ENCODE measurements at places on chromosomes 7 and 10.

- H3K4me1 ChIP-seq, result no peaks in the 10 kb centered on the region
- H3K27ac ChIP-seq, result no peak overlapping the region
- H3K36me3 ChIP-seq, result no peaks in the 10 kb centered on the region
- no peak overlapping the region for H3K4me3 ChIP-seq
Measured at GRCh38 chr7:94634502-94634901, 21.4 kb downstream of the SGCE start.

- no peak overlapping the region for H3K27ac ChIP-seq
- DNase-seq, result no peak
- H3K27me3 ChIP-seq, result peaks cover 10% of the 10 kb centered on the region
- no peaks in the 10 kb centered on the region for H3K36me3 ChIP-seq
- no peak overlapping the region for H3K4me3 ChIP-seq
Measured at GRCh38 chr10:85557077-85557476, 809.5 kb downstream of the GRID1 start.

GRCh38 chr7:30926313-30926712, 14.7 kb downstream of the AQP1 start:
- no peak overlapping the region for H3K27ac ChIP-seq
- no peaks in the 10 kb centered on the region for H3K36me3 ChIP-seq
- peaks cover 3% of the 10 kb centered on the region for H3K4me1 ChIP-seq
- no peak overlapping the region for H3K4me3 ChIP-seq
- no peak for DNase-seq

- no peaks in the 10 kb centered on the region for H3K27me3 ChIP-seq
- peaks cover 24% of the 10 kb centered on the region for H3K36me3 ChIP-seq
- H3K27ac ChIP-seq, result no peak overlapping the region
- DNase-seq, result no peak
- H3K4me3 ChIP-seq, result no peak overlapping the region
Measured at GRCh38 chr10:1068380-1069361, 12.5 kb downstream of the WDR37 start.

DNA sequence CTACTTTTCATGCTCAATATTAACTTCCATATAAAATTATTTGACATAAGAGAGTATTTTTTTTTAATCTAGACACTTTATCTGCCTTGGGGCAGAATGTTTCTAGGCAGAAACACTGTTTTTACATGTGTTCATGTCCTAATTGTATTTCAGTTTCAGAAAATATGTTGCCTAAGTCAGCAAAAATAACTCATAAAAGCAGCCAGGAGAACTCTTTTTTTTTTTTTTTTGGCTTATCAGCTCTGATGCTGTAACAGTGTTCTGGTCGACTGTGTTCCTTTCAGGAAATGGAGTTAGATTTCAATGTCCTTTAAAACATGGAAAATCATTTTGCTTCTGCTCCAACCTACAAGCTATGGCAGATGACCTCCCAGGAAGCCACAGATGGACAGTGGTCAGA, 63.2 kb upstream of the OPALIN start:
- no peak overlapping the region for H3K4me3 ChIP-seq
- no peaks in the 10 kb centered on the region for H3K4me1 ChIP-seq
- peaks cover 27% of the 10 kb centered on the region for H3K27me3 ChIP-seq
- H3K36me3 ChIP-seq, result no peaks in the 10 kb centered on the region
- no peak overlapping the region for H3K27ac ChIP-seq
- no peak for DNase-seq

DNA sequence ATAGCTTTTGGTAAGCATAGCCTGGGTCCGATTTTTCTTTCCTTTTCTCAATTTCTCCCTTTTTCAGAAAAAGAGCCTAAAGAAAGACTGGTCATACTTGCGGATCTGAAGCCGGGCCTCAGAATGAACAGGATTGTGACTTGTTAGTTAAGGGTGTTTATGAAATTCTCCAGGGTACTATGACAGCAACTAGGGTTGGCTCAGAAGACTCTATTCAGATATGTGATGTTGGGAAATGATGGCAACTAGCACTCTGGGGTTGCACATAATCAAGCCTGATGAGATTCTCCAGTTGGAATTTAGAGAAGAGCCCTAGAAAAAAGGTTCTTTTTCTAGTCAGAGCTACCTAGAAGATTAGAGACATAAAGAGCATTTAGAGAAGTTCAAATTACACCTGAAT, 352.4 kb upstream of the POM121L12 start:
- H3K36me3 ChIP-seq, result no peaks in the 10 kb centered on the region
- DNase-seq, result no peak
- no peaks in the 10 kb centered on the region for H3K27me3 ChIP-seq
- no peak overlapping the region for H3K4me3 ChIP-seq
- H3K27ac ChIP-seq, result no peak overlapping the region
